ENCODE measurements at places on chromosomes 4 and X. TPM values are rescaled to one million over a fixed set of nuclear protein-coding genes. Genes with fewer than 3 reads are reported as not detected.

- DNase-seq = no peak
- H3K36me3 ChIP-seq = no peaks in the 10 kb centered on the region
- no peak overlapping the region for H3K4me3 ChIP-seq
- no peaks in the 10 kb centered on the region for H3K4me1 ChIP-seq
- no peak overlapping the region for H3K27ac ChIP-seq
These were observed 75.8 kb upstream of the NHS start for GRCh38 chrX:17299206-17299605.

Gene S100G
- not detected for total RNA-seq

Gene AP1S2
- 29.3 TPM for total RNA-seq

GRCh38 chr4:89906316-89906715 is 11.7 kb downstream of the MMRN1 start:
- H3K4me3 ChIP-seq = no peak overlapping the region
- no peaks in the 10 kb centered on the region for H3K36me3 ChIP-seq
- H3K4me1 ChIP-seq = peaks cover 2% of the 10 kb centered on the region
- no peaks in the 10 kb centered on the region for H3K27me3 ChIP-seq
- no peak for DNase-seq

Gene GAGE1
- not detected for total RNA-seq

- H3K4me1 ChIP-seq = no peaks in the 10 kb centered on the region
- no peak overlapping the region for H3K4me3 ChIP-seq
- H3K27me3 ChIP-seq = no peaks in the 10 kb centered on the region
- H3K27ac ChIP-seq = no peak overlapping the region
These were observed 579.4 kb upstream of the ZFP42 start for GRCh38 chr4:187416216-187416615.

Gene MAGEA4
- not detected for total RNA-seq

Gene MAP3K15
- total RNA-seq = 0.31 TPM

- no peak overlapping the region for H3K27ac ChIP-seq
- no peaks in the 10 kb centered on the region for H3K4me1 ChIP-seq
- H3K36me3 ChIP-seq = no peaks in the 10 kb centered on the region
- peaks cover 5% of the 10 kb centered on the region for H3K27me3 ChIP-seq
These were observed 52.3 kb upstream of the TRPC5OS start for GRCh38 chrX:111823703-111824102.

DNA sequence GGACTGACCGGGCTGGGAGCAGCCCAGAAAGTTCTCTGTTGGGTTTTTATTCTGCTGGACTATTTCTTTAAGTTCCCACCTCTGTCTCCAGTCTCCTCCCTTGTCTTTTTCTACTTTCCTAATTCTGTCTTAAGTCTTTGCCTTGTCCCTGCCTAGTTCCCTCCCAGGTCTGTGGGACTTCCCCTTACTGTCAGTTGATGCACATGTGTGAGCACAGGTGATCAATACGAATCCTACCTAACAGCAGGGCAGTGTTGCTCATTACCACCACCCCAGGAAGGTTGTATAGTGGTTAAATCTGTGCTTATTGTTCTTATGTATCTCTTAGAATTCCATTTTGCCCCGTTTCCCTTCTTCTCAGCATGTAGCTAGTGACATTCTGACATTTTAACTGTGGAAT is 62.1 kb downstream of the GALNTL6 start:
- no peaks in the 10 kb centered on the region for H3K36me3 ChIP-seq
- no peaks in the 10 kb centered on the region for H3K27me3 ChIP-seq
- no peaks in the 10 kb centered on the region for H3K4me1 ChIP-seq
- no peak overlapping the region for H3K4me3 ChIP-seq

GRCh38 chr4:94032754-94033153 is 174.9 kb upstream of the SMARCAD1 start:
- H3K4me1 ChIP-seq = no peaks in the 10 kb centered on the region
- no peak overlapping the region for H3K4me3 ChIP-seq
- DNase-seq = no peak
- H3K27ac ChIP-seq = no peak overlapping the region
- no peaks in the 10 kb centered on the region for H3K36me3 ChIP-seq

Gene TRIML2
- not detected for total RNA-seq

DNA sequence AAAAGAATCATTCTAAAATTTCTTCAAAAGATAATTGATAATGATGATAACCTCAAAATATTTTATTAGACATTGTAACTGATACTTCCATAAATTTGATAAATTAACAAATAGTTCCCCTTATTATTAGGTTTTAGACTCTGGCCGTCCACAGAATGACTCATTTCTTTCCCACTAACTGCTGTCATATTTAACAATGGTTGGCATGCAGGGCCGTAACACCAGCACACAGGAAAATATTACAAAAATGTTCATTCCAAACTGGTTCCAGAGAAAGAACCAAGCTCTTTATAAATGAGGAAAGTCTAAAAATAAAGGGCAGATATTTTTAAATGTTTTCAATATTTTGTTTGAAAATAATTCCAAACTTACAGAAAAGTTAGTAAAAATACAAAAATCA is 28.2 kb downstream of the WDFY3 start:
- H3K27ac ChIP-seq = no peak overlapping the region
- H3K4me3 ChIP-seq = no peak overlapping the region
- DNase-seq = no peak
- no peaks in the 10 kb centered on the region for H3K36me3 ChIP-seq
- H3K27me3 ChIP-seq = peaks cover 2% of the 10 kb centered on the region
- H3K4me1 ChIP-seq = no peaks in the 10 kb centered on the region

Gene CFAP47
- total RNA-seq = not detected

GRCh38 chrX:38800981-38801845 is at the start of gene MID1IP1:
Gene MID1IP1, plus strand, starts transcription at chrX:38801459. Its CDS starts 3,488 bp downstream, at chrX:38804947.
- peak within 1 kb of the TSS; percentile 96 for H3K4me3 ChIP-seq
- H3K27me3 ChIP-seq = no peaks in the 10 kb centered on the region
- peak; percentile 89 for DNase-seq
- H3K4me1 ChIP-seq = peaks cover 2% of the 10 kb centered on the region
- H3K36me3 ChIP-seq = peaks cover 36% of the 10 kb centered on the region

DNA sequence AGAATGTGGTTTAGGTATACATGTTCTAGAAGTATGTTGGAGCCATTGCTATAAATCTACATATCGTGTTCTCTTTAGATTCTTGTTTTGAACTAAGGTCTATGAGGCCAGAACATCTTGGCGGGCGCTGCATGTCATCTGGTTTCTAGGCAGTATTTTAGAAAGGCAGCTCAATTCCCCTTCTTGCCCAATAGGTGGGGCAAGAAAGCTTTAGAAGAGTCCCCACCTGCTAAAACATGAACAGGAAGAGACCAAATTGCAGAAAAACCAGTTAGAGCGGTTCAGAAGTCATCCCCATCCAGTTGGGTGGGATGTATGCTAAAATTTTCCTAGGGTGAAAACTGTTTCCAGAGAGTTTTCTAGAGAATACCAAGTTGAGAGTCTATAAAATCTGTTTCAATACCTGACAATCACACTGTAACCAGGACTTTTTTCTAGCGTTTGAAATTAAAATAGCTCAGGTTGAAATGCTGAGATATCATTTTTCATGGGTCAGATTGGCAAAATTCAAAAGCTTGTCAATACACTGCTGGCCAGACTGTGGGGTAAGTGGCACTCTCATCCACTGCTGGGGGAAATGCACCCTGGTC is 17.5 kb upstream of the SH3KBP1 start:
- H3K36me3 ChIP-seq = no peaks in the 10 kb centered on the region
- H3K27me3 ChIP-seq = no peaks in the 10 kb centered on the region
- H3K27ac ChIP-seq = no peak overlapping the region
- H3K4me1 ChIP-seq = peaks cover 15% of the 10 kb centered on the region

GRCh38 chrX:40663880-40664630 is 16.7 kb upstream of the CXorf38 start:
- H3K36me3 ChIP-seq = peaks cover 24% of the 10 kb centered on the region
- peak overlapping the region; percentile 45 for H3K27ac ChIP-seq
- no peak overlapping the region for H3K4me3 ChIP-seq
- no peaks in the 10 kb centered on the region for H3K4me1 ChIP-seq

- H3K27ac ChIP-seq = no peak overlapping the region
- no peaks in the 10 kb centered on the region for H3K36me3 ChIP-seq
- peaks cover 22% of the 10 kb centered on the region for H3K4me1 ChIP-seq
- peak; percentile 36 for DNase-seq
- H3K27me3 ChIP-seq = peaks cover 6% of the 10 kb centered on the region
These were observed 36.0 kb downstream of the PLAC1 start for GRCh38 chrX:134622056-134622812.

- H3K4me1 ChIP-seq = no peaks in the 10 kb centered on the region
- no peak for DNase-seq
- no peaks in the 10 kb centered on the region for H3K27me3 ChIP-seq
- no peak overlapping the region for H3K4me3 ChIP-seq
- H3K27ac ChIP-seq = no peak overlapping the region
These were observed 319.3 kb downstream of the RAB28 start for GRCh38 chr4:13164783-13165331.

- no peaks in the 10 kb centered on the region for H3K36me3 ChIP-seq
- no peak for DNase-seq
- no peak overlapping the region for H3K4me3 ChIP-seq
These were observed 1409.8 kb downstream of the PCDH7 start for GRCh38 chr4:32129967-32130366.

GRCh38 chrX:3226087-3226486 is 120.4 kb downstream of the MXRA5 start:
- no peaks in the 10 kb centered on the region for H3K27me3 ChIP-seq
- no peaks in the 10 kb centered on the region for H3K36me3 ChIP-seq
- H3K27ac ChIP-seq = no peak overlapping the region
- H3K4me3 ChIP-seq = no peak overlapping the region
- H3K4me1 ChIP-seq = no peaks in the 10 kb centered on the region
- DNase-seq = no peak

GRCh38 chr4:28092610-28093009 is 1232.0 kb downstream of the STIM2 start:
- H3K27me3 ChIP-seq = no peaks in the 10 kb centered on the region
- DNase-seq = no peak
- no peaks in the 10 kb centered on the region for H3K36me3 ChIP-seq
- H3K4me1 ChIP-seq = no peaks in the 10 kb centered on the region
- no peak overlapping the region for H3K27ac ChIP-seq

Gene TREX2
- 1.1 TPM for total RNA-seq

DNA sequence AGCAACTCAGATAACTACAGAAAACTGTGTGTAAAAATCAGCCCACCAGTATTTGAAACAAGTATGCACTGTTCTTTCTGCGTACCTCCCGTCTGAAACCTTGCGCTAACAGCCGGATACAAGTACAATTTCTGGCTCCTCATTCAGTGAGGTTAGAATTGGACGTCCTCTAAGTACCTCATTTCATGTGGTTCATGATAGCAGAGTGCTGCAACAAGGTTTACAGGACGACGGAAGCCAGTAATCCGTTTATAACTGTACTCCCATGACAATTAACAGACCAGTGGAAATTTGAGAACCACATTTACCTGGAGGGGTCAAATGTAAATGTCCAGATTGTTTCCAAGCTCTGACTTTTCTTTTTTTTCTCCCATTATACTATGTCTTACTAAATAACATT is 52.9 kb upstream of the TENM3 start:
- no peaks in the 10 kb centered on the region for H3K4me1 ChIP-seq
- H3K36me3 ChIP-seq = no peaks in the 10 kb centered on the region
- no peak overlapping the region for H3K4me3 ChIP-seq
- no peak for DNase-seq

- H3K27ac ChIP-seq = no peak overlapping the region
- DNase-seq = no peak
- H3K36me3 ChIP-seq = no peaks in the 10 kb centered on the region
- H3K4me3 ChIP-seq = no peak overlapping the region
- H3K27me3 ChIP-seq = no peaks in the 10 kb centered on the region
These were observed 239.1 kb downstream of the CHM start for GRCh38 chrX:85808217-85808616.

All from activated CD4-positive, alpha-beta memory T cell treated with anti-CD3 and anti-CD28 coated beads for 36 hours (primary cell).